Activated CD4-positive, alpha-beta memory T cell treated with anti-CD3 and anti-CD28 coated beads, Interleukin-2, amount 10 ng/mL, durations not matched to agents 7 days and 5 days (primary cell): ENCODE measurements at places on chromosomes 13 and 19.

GRCh38 chr13:111897178-111897845 lies 169.6 kb upstream of the SOX1 start:
- DNase-seq, result no peak

DNA sequence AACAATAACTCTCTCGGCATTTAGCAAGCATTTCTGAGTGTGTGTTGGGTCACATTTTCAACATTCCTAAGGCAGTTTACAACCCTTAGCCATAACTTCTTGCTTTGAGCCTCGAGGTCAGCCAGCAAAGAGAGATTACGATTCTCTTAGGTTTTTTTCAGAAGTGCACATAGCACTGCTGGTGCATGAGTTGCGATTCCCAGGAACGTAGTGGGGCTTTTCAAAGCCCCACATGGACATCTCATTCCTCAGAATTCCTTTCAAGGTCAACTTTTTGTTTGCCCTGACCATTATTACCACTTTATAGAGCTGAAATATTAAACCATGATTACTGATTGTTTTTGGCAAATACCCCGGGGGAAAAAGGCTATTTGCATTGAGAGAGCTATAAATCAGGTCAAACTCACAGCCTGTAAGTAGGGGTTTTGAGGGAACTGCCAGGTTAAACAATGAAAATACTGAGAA lies 705.3 kb downstream of the GPC5 start:
- no peak for DNase-seq

DNA sequence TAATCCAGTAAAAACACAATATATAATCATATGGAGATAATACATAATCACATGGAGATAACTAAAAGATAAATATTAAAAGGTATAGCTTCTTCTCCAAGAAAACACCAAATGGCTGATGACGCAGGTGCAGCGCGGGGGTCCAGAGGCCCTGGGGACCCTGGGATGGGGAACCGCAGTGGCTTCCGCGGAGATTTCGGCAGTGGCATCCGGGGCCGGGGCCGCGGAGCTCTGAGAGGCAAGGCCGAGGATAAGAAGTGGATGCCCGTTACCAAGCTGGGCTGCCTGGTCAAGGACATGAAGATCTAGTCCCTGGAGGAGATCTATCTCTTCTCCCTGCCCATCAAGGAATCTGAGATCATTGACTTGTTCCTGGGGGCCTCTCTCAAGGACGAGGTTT lies 10.5 kb downstream of the ZNF44 start:
- DNase-seq, result no peak

DNA sequence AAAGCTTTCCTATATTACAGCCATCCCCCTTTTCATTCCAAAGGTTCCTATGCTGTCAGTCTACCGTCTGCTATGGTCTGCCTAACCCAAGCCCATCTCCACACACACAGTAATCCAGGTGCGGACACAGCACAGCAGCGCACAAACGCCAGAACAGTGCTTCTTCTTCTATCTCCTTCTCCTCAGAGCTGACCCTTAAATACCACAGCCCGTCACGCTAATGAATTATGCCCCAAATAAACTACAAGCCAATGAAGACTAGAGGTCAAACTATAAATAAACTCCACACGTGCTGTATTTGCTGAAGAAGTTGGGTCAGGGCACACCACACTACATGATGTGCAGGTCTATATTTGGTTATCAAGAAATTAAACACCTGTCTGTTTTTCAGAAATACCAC lies 71.8 kb downstream of the TBC1D4 start:
- DNase-seq, result no peak

GRCh38 chr19:47107202-47107952 lies 6.2 kb downstream of the ZC3H4 start:
- DNase-seq, result peak; percentile 65

DNA sequence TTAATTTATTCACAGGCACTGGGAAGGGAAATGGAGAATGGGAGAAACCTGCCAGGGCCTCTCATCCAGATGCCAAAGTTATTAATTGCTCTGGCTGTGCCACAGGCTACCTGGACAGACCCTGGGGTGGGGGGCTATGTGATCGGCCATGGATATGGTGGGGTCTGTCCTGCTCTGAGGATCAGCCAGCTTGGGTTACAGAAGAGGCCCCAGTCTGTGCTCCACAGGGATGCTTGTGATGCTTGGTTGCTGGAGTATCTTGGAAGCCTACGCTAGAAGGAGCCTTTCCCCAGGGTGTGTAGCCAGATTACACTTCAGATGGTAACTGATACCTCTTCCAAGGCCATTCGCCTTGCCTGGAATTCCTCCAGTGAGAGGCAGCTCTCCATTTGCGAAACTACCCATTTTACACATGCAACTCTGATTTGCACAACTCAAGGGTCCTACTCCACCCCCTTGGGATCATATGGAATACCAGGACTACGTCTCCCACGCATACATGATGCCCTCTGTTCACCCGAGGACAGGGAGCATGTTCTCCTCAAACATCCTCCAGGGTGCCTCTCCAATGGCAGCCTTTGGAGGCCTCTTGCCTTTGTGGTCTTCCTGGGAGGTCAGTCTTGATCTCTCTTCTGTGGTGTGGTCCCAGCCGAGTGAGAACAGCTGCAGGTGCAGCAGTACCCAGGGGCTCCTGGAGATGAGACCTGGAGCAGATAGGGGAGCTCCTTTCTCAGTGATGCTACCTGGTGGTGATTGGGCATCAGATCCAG lies 186.6 kb upstream of the TSHZ3 start:
- no peak for DNase-seq

DNA sequence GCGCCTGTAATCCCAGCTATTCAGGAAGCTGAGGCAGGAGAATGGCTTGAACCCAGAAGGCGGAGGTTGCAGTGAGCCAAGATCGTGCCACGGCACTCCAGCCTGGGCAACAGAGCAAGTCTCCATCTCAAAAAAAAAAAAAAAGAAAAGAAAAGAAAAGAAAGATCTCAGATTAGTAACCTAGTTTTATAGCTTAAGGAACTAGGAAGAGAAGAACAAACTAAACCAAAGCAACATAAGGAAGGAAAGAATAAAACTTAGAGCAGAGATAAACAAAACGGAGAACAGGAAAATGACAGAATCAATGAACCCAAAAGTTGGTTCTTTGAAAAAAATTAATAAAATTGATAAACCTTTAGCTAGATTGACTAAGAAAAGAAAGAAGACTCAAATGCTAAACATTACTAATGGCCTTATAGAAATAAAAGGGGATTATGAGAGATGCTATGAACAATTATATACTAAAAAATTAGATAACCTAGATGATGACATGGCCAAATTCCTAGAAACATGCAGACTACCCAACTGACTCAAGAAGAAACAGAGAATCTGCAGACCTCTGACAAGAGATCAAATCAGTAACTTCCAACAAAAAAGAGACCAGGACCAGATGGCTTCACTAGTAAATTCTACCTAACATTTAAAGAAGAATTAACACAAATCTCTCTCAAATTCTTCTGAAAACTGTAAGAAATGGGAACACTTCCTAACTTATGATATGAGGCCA lies 68.2 kb downstream of the CDADC1 start:
- DNase-seq, result no peak

GRCh38 chr13:46526740-46527139 lies 26.2 kb upstream of the LRCH1 start:
- no peak for DNase-seq

DNA sequence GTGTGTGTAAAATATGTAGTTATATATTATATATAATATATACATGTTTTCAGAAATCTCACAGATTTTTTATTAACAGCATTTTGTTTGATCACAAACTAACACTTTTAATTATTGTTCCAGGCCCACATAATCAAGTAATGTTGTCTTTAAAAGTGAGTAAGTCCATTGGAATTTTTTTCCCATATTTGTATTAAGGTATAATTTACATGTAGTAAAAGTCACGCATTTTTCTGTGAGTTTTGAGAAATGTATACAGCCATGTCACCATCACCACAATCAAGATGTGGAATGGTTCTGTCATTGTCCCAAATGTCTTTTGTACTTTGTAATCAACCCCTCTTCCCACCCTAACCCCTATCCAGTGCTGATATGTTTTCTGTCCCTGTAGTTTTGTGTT lies 120.0 kb upstream of the RFC3 start:
- DNase-seq, result no peak

DNA sequence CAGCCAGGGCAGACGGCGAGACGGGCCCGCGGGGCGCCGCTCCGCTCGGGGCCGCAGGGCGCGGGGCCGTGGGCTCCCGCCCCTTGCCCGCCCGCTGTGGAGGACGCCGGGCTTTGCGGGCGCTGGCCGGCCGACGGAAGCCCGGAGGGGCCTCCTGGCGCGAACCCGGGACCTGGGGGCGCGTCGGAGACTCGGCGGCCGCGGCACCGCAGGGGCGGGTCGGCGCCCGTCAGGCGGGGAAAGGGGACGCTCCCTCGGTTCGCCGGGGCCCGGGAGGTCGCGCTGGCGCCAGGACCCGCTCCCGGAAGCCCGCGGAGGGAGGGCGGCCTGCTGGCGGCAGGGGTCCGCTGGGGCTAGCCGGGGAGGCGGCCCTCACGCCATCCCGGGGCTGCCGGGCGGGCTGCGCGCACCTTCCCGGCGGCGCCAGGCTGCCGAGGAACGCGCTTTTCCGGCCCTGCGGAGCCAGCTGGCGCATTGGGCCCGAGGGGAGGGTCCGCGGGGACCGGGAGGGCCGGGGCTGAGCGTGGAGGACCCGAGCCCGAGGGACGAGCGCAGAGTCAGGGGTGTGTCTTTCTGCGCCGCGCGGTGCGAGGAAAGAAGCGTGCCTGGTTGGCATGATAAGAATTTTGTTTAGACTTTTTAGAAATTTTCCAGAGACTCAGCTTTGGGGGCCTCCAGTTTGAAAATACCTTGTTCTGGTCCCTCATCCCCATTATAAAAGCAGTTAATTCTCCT lies 511 bp downstream of the GARRE1 start:
- DNase-seq, result peak; percentile 37

DNA sequence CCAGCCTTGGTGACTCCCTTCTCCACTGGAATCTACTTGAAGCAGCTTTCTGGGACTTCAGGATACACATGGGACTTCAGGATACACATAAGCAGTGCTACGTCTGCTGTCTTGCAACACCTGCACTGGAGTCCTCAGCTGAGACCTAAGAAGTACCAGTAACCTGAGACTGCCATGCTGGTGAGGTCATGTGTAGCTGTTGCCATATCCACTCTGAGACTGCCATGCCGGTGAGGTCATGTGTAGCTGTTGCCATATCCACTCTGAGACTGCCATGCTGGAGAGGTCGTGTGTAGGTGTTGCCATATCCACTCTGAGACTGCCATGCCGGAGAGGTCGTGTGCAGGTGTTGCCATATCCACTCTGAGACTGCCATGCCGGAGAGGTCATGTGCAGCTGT lies 937.9 kb downstream of the EFNB2 start:
- no peak for DNase-seq

GRCh38 chr19:33208371-33208895 lies 14.3 kb downstream of the LRP3 start:
- no peak for DNase-seq

- no peak for DNase-seq
These were observed 19.3 kb downstream of the RUBCNL start for GRCh38 chr13:46367617-46368327.
